ENCODE measurements at places on chromosomes 5 and 9. TPM values are rescaled to one million over a fixed set of nuclear protein-coding genes. Genes with fewer than 3 reads are reported as not detected.

GRCh38 chr5:129906177-129906887 lies 2.1 kb downstream of the CHSY3 start:
- peak overlapping the region; percentile 83 for H3K4me3 ChIP-seq
- H3K27ac ChIP-seq, result no peak overlapping the region
- H3K36me3 ChIP-seq, result no peaks in the 10 kb centered on the region
- peak; percentile 30 for DNase-seq
- peaks cover 56% of the 10 kb centered on the region for H3K27me3 ChIP-seq
- peaks cover 15% of the 10 kb centered on the region for H3K4me1 ChIP-seq

DNA sequence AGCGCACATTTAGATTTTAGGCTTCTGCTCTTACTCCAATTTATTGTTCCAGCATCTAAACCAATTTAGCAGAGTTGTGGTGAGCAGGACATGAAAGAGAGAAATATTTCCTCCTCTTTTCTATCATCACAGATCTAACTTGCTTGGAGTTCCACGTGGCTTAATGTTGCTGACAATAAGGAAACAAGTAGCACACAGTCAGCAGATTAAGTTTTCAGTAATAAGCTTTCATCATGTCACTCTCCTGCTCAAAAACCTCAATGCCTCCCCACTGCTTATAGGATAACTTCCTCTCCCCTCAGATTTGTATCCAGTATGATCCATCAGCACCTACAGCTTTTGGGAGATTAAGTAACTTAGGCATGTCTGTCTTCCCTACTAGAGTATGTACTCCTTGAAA lies 10.4 kb upstream of the SSBP2 start:
- no peak for DNase-seq
- H3K27me3 ChIP-seq, result no peaks in the 10 kb centered on the region
- H3K27ac ChIP-seq, result no peak overlapping the region
- no peak overlapping the region for H3K4me3 ChIP-seq
- H3K36me3 ChIP-seq, result no peaks in the 10 kb centered on the region
- H3K4me1 ChIP-seq, result peaks cover 36% of the 10 kb centered on the region

DNA sequence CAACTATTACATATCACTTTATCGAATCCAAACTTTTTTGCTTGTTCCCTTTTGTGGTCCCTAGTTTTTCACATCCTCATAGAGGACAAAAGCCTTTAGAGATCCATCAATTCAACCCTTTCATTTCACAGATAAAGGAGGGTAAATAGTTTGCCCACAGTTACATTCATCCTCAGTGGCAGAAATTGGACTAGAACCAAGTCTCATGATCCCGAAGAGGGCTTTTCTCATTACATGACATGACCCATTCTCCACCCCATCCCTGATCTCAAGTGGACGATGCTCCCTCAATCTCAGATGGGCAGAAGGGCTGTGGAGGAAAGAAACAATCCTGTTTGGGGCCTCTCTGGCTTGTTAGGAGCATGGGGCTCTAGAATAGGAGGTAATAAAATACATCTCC lies 23.1 kb downstream of the TICAM2 start:
- H3K36me3 ChIP-seq, result peaks cover 4% of the 10 kb centered on the region
- DNase-seq, result no peak
- H3K27me3 ChIP-seq, result no peaks in the 10 kb centered on the region
- H3K4me1 ChIP-seq, result peaks cover 5% of the 10 kb centered on the region

GRCh38 chr5:179171816-179172745 lies 111.9 kb downstream of the ZNF354C start:
- H3K27me3 ChIP-seq, result no peaks in the 10 kb centered on the region
- no peaks in the 10 kb centered on the region for H3K4me1 ChIP-seq
- no peak overlapping the region for H3K4me3 ChIP-seq
- peaks cover 8% of the 10 kb centered on the region for H3K36me3 ChIP-seq

DNA sequence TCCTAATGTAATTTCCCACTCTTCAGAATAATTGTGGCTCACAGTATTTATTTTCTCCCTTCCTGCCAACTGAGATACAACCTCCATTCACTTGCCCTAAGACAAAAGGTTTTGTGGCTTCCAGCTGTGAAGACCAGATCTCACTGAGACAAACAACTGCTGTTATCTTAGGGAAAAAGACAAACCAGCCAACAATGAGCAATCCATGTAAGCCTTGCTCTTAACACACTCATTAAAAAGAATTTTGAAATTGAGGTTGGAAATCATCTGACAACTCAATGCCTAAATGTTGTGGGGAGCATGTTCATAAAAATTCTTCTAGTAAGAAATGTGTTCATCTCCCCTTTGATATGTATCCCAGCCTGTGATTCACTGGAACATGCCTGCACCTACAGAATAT lies 132.9 kb downstream of the ADAMTSL1 start:
- H3K4me3 ChIP-seq, result no peak overlapping the region
- peaks cover 6% of the 10 kb centered on the region for H3K36me3 ChIP-seq
- peak; percentile 14 for DNase-seq
- peaks cover 34% of the 10 kb centered on the region for H3K4me1 ChIP-seq
- H3K27ac ChIP-seq, result peak overlapping the region; percentile 10
- peaks cover 19% of the 10 kb centered on the region for H3K27me3 ChIP-seq

DNA sequence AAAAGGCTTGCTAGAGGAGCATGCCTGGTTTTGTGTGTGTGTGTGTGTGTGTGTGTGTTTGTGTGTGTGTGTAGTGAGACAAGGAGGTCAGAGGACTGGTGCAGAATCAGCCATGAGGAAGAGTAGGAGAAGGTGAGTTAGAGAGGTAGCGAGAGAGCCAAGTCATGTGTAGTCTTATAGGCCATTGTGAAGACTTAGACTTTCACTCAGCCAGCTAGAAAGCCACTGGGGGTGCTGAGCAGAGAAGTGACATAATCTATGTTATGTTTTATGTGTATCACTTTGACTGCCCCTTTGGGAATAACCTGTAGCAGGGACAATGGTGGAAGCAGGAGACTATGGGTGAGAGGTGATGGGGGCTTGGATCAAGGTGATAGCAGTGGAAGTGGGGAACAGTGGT lies 180.5 kb upstream of the CLINT1 start:
- no peak overlapping the region for H3K4me3 ChIP-seq
- no peaks in the 10 kb centered on the region for H3K4me1 ChIP-seq
- no peak for DNase-seq
- peaks cover 28% of the 10 kb centered on the region for H3K36me3 ChIP-seq
- peaks cover 6% of the 10 kb centered on the region for H3K27me3 ChIP-seq

Gene MAMDC2
- total RNA-seq, result 6.0 TPM

Gene GFRA3
- total RNA-seq, result 1.3 TPM
